NCI-H1436 treated with DMSO at 0.1 percent for 48 hours (cell line): ENCODE measurements at places on chromosomes 13 and 19.

- no peak for DNase-seq
Observed at GRCh38 chr13:97339019-97339987, 94.7 kb upstream of the RAP2A start.

GRCh38 chr13:93305886-93306285 lies 79.3 kb downstream of the GPC6 start:
- no peak for DNase-seq

DNA sequence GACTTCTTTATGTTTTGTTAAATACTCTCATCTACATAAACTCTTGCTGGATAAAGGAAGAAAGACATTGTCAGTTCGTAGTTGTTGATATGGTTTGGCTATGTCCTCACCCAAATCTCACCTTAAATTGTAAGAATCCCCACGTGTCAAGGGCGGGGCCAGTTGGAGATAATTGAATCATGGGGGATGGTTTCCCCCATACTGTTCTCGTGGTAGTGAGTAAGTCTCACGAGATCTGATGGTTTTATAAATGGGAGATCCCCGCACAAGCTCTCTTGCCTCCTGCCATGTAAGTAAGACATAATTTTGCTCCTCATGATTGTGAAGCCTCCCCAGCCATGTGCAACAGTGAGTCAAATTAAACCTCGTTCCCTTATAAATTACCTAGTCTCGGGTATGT lies 3.6 kb downstream of the ADGRE1 start:
- no peak for DNase-seq

GRCh38 chr13:87884884-87885283 lies 213.7 kb downstream of the SLITRK5 start:
- DNase-seq, result no peak

GRCh38 chr13:44211704-44212346 lies 161.8 kb upstream of the SERP2 start:
- DNase-seq, result peak; percentile 51

- no peak for DNase-seq
Observed at GRCh38 chr19:45601115-45601514, 897 bp downstream of the GPR4 start.

DNA sequence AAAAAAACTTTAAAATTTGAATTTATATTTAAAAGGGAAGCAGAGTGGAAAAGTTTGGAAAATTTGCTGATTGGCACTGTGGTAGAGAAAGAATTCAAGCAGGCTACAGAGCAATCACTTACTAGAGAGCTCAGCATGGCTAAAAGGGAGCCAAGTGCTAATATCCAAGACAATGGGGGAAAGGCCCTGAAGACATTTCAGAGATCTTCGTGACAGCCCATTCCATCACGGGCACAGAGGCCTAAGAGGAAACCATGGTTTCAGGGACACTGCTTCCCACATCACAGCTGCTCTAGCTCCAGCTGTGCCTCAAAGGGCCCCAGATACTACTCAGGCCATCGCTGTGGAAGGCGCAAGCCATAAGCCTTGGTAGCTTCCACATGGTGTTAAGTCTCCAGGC lies 73.7 kb downstream of the SGCG start:
- DNase-seq, result no peak

DNA sequence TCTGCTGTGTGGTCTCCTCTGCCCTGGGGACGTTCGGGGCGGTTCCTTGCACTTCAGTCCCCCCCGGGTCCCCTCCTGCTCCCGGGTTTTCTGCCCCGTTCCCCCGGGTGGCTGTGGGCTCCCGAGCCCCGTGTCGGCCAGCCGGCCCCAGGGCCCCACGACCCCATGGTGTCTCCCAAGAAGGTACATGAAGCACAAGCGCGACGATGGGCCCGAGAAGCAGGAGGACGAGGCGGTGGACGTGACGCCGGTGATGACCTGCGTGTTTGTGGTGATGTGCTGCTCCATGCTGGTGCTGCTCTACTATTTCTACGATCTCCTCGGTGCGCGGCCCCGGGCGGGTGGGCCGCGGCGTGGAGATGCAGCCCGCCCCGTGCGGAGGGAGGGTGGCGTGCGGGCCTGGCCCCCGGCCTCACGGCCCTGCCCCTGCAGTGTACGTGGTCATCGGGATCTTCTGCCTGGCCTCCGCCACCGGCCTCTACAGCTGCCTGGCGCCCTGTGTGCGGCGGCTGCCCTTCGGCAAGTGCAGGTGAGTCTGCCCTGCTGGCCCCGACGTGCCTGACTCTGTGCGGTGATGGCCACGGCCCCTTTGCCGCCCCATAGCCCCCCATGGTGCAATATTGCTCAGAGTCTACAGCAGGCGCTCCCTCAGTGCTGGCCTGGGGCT lies 11.3 kb downstream of the SPPL2B start:
- no peak for DNase-seq

GRCh38 chr13:49305792-49306425 lies 58.2 kb downstream of the CDADC1 start:
- DNase-seq, result no peak

DNA sequence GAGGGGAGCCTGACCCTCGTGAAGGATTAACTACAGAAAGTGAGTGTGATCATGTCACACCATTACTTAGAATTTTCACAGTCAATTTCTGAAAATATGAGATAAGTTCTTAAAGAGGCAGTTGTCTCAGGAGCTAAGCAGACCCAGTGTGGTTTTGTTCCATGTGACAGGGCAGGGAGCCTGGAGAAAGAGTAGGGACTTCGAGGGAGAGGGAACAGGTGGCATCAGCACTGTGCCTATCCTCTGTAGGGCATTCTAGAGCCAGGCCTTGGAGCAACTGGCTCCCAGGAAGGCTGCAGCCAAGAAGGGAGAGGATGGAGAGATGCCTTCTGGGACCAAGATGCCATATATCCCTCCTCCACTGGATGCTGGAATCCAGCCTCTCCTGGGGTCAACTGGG lies 183.0 kb downstream of the TSHZ3 start:
- DNase-seq, result no peak

- no peak for DNase-seq
Observed at GRCh38 chr13:50236898-50237318, 221.7 kb downstream of the KCNRG start.

GRCh38 chr19:17737690-17738153 lies 13.6 kb upstream of the FCHO1 start:
- DNase-seq, result no peak

- no peak for DNase-seq
Observed at GRCh38 chr19:31099515-31100205, 249.6 kb downstream of the TSHZ3 start.

- DNase-seq, result no peak
Observed at GRCh38 chr19:18131841-18132596, 20.9 kb upstream of the PIK3R2 start.

DNA sequence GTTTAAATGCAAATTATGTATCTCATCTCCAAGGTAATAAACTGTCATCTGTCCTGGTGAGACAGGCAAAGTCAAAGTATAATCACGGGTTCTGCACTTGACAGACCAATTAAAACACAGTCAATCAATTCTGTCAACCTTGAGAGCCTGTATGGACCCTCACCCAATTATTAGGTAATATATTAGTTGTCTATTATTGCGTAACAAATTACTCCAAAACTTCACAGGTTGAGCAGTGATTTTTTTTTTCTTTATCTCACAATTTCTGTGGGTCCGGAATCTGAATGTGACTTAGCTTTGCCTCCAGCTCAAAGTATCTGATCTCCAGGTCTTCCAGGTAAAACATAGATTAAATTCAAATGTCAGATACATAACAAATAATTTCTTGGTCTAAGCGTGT lies 707.4 kb upstream of the ARGLU1 start:
- no peak for DNase-seq

DNA sequence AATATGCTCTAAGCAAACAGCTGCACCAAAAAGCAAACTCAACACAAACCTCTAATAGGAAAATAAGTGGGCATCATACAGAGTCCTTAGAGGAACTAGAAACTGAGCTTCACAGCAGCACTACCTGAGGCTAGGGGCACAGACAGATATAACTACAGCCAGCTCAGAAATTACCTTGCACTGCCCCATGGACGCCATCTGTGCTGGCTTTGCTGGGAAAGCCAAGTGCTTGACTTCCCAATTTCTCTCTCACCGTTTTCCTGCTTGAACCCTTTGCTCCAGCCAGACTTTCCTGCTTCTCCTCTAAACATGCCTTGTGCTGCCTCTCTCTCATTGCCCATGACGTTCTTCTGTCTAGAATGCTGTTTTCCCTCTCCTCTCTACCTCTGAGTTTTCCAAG lies 29.3 kb downstream of the MTUS2 start:
- DNase-seq, result no peak

- DNase-seq, result no peak
Observed at GRCh38 chr13:39414339-39414738, 188.7 kb downstream of the LHFPL6 start.

- no peak for DNase-seq
Observed at GRCh38 chr19:41932259-41932719, 4.0 kb upstream of the ERFL start.

- DNase-seq, result no peak
Observed at GRCh38 chr13:41107584-41108014, 25.0 kb downstream of the KBTBD6 start.

- no peak for DNase-seq
Observed at GRCh38 chr19:14333101-14333871, 48.0 kb upstream of the ADGRE5 start.

GRCh38 chr19:10230173-10230860 lies 814 bp downstream of the S1PR2 start:
- DNase-seq, result no peak

DNA sequence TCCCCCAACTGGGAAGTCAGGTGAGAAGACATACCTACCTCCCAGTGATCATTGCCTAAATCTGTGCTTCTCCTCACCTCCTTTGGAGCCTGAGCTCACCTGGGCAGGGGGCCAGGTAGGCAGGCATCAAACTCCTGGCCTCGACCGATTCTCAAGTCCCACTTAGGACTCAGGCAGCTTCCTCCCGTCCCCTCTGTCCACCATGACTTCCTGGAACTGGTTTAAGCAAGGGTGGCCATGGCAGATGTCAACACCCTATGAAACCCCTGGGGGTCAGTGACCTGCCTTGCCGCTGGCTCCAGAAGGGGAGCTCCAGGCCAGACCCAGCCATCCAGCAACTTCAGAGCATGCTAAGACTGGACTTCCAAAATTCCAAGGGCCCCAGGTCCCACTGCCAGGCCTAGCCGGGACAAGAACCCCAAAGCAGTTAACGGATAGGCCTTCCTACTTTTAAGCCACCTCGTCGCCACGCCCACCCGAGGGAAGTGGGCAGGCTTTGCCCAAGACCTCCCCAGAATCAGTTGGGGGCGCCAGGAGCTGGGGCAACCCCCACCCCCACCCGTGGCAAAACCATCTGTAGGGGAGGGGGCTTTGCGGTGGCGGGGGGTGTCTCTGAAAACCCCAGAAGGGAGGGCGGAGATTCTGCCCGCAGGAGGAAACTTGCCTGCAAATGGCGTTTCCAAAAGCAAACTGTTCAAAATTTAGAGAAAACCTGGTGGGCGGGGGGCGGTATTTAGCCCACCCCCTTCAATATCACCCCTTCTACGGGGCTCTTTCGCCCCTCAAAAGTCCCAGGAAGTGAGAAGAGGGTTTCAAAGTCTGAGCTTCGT lies 657 bp downstream of the PLIN3 start:
- DNase-seq, result no peak

DNA sequence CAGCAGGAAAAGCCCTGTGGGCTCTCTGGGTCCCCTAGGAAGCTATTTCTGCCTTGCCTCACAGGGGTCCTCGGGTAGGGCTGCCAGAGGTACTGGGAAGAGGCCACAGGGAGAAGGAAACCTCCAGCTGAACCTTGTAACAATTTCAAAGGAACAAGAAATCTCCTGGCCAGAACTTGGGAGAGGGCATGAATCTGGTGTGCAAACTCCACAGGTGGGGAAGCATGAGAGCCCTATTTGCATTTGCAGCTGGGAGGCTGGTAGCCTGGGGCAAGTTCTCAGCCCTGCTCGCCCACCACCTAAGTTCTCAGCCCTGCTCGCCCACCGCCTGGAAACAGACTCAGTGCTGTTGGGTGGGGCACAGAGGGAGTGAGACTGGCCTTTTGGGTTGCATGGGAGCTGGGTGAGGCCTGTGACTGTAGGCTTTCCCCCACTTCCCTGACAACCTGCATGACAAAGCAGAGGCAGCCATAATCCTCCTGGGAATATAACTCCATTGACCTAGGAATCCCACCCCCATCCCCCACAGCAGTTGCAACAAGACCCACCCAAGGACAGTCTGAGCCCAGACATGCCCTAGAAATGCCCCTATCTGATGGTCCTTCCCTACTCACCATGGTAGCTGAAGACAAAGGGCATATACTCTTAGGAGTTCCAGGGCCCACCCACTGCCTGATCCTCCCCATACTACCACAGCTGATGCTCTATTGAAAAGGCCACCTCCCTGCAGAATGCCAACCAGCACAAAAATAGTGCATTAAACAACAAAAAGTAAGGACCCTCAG lies 11.7 kb downstream of the UGGT2 start:
- DNase-seq, result no peak

DNA sequence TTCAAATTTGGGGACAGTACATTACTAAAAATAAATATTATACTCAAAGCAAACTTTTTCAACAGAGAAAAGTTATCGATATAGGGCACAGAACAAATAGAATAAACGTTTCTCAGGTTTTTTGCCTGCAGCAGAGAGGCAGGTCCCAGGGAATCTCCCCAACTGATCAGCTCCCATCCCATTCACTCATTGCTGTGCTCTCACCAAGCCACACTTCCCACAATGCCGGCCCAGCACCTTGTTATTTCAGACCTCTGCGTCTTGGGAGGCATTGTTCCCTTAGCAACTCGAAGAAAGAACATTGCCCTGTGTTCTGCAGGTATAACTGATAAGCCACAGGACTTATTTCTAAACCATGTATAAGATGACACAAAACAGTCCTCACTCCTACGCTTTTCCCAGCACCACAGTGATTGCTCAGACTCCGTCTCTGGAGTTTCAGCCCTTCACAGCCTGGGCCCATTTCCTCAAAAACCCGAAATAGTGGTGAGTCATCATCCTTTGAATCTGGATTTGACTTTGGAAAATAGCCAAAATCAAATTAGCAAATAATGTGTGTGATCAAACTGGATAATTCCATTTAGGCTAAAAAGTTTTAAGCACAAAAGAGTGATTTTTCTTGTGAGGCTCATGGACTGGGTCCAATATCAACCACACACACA lies 100.4 kb downstream of the DCLK1 start:
- no peak for DNase-seq
